ENCODE measurements at places on chromosomes 5 and 9.

GRCh38 chr9:123445116-123445515, 89.1 kb downstream of the CRB2 start:
- no peak for DNase-seq

DNA sequence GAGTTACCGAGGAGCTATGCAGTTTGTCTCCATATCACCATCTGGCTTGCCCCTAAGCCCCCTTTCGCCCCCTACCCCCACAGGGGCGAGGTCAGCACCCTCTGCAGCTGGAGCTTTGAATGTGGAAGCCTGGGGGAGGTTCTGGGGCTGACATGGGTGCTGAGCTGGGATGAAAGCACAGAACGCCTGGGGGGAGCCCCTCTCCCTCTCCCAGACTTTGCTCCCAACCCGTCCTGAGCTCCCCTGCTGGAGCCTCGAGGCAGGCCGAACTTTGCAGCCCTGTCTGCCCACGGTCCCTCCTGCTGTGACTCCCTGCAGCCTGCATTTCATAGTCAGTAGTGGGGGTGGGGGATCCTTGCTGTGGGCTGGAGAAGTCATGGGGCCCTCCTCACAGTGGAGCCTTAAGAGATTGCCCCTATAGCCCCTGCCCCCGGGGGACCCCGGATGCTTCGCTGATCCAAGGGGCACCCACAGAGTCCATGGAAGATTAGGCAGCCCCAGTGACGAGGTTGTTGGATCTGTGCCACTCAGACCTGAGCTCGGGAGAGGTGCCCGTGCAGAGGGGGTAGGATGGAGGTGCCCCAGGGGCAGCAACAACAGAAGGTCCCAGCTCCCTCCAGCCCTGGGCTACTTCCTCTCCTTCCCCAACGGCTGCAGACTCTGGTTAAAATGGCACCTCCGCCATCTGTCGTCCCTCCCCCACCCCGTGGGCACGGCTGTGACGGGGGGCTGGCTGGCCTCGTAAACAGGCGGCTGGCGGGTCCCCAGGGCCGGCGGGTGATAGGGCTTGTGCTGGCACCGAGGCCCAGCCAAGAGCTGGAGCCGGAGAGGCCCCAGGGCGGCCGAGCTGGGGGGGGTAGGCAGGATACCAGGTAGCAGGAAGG, 162.0 kb downstream of the C9orf50 start:
- no peak for DNase-seq

DNA sequence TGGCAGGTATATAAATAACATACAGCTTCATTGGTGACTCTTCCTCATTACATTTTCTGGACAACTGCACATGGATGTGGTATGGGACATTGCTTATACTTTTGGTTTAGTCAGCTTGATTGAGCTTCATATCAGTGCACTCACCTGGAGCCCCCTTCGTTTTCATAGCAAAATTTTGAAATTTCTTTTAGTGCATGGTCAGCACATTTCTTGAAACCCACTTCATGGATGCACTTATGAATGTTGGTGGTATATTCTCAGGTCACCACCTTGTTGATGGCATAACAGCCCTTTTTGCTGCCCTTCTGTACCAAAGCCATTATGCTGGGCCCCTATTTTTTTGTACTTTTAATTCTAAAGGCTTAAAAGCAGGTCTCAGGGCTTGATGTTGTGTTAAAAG, 16.7 kb upstream of the LRRC70 start:
- no peak for DNase-seq

DNA sequence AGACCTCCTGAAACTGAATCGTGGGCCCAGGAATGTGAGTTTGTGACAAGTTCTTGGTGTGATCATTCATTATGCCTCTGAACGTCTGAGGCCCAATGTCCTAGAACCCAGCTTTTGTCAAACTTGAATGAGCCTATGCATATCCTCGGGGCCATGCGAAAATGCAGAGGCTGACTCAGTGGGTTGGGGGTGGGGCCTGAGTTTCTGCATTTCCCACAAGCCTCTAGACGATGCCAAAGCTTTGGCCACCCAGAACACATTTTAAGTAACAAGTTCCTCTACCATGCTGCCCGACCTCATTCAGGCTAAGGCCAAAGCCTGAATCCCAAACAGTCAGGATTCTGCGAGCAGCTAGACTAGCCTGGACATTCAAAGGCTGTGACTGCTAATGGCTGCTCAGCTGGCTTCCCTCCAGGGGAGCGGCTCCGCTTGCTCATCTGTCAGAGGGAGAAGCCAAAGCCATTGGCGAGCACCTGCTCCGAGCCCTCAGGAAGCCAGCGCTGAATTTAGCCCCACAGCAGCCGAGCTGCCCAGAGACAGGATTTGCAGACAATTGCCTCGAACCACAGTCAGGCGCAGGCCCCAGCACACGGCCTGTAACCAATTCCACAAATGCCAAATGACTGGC, 177.5 kb downstream of the ZDHHC21 start:
- no peak for DNase-seq

DNA sequence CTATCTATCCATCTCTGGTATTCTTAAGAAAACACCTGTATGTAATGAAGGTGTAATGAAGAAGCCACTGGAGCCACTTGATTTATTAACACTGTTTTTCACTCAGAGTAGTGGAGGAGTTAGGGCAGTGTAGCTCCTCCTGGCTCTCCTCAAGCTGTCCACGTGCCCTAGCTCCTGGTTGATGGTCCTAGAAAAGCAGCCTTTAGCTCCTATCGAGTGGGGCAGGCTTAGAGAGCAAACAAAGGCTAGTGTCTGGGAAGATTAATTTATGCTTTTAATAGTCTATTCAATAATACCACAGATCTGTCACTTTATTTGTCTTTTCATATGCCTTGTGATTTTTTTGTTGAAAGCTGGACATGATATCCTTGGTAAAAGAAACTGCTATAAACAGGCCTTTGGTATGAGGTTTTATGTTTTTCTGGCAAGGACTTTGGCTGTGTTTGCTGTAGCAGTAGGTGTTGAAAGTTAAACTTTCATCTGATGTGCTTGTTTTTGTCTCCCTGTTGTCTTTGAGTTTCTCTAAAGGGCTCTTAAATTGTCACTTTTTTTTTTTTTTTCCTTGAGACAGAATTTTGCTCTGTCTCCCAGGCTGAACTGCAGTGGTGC, 141.1 kb downstream of the GCNT1 start:
- no peak for DNase-seq
